Frontal cortex (tissue), 4 donors: ENCODE measurements at places on chromosomes 1 and 21.

DNA sequence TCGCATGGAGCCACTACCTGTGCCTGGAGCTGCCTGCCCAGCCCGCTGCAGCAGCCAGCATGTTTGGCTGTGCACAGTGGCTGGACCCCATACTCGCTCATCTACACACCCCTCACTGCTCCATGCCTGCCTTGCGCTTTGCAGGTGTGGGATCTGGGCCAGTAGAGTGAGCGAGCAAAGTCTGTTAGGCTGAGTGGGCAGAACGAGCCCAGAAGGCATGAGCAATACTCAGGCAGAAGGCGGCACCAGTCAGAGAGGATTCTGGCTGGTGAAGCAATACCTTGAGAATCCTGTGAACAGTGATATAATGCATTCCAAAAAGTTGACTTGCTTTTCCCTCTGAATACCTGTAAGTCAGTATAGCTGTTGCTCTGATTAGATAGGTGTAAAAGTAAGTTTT is 816.4 kb downstream of the KCNT2 start:
- DNase-seq: no peak

- DNase-seq: no peak
These were observed 64.1 kb downstream of the USP24 start for GRCh38 chr1:55150880-55151588.

GRCh38 chr1:174922121-174922520 is 77.6 kb upstream of the CACYBP start:
- no peak for DNase-seq

DNA sequence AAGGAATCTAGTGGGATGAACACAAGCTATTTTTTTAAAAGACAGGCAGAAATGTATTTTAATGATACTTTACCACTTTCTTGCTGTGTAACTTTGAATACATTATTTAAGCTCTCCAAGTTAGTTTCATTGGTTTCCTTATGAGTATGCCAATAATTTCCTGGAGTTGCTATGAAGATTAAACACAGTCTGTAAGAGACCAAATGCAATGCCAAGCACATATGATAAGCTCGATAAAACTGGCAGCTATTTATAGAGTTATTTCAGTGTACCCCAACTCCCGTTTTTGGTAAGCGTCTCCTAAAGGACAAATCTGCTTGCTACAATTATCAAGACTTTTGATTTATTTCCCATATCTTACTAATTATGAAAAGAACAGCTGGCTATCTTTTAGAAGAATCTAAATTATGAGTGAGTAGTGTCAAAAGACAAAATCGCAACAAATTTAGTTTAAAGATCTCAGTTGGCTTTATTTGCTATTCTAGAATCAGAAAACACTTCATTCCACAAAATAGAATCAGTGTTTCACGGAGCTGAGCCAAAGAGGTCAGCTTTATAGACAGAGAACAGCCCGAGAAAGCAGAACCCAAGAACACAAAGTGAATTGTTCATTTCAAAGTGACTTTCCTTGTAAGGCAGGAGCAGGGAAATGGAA is 7.2 kb upstream of the MAP10 start:
- DNase-seq: no peak

DNA sequence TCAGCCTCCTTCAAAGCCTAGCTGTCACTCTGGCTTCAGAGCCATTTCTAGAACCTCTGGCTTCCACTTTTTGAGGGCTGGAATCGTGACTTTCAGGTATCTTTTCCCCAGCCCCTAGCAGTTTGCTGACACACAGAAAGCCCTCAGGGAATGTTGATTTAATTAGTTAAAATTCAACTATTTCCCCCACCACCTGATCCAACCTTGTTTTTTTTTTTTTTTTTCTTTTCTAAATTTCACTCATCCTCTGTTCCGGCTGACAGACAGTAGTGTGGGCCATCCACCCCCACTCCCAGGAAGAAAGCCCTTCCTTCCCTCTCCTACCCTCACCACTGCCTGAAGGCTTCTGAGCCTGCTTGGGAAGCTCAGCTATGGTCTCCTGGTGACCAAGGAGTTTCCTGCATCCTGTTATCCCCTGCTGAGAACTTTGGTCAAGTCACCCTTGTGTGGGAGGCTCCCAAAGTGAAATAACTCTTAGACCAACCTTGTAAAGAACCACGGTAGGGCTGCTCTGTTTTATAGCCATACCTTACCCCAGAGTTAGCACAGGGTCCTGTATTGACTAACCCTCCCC is 29.4 kb downstream of the KCNJ6 start:
- DNase-seq: no peak

- no peak for DNase-seq
These were observed 332.9 kb upstream of the FMN2 start for GRCh38 chr1:239758756-239759155.

DNA sequence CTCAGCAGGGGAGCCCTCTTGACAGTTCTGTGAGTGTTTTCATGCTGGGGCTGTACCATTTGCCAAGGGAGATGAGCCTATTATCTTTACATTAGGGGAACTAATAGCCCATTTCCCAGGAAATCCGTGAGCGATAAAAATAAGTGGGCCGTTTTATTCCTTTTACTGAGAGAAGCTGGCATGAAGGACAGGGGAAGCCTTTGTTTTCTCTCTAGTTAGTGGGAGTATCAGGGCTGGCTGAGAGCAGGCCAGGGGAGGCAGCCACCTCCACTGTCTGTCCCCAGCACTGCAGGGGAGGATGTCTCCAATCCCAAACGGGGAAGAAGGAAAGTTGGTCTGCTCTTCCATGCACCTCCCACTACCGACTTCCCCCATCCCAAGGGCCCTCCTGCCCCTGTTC is 2.5 kb downstream of the UBL4B start:
- DNase-seq: no peak

GRCh38 chr1:15507278-15507677 is 16.7 kb downstream of the CASP9 start:
- DNase-seq: no peak

- no peak for DNase-seq
These were observed 2.9 kb downstream of the PADI3 start for GRCh38 chr1:17251701-17252376.

DNA sequence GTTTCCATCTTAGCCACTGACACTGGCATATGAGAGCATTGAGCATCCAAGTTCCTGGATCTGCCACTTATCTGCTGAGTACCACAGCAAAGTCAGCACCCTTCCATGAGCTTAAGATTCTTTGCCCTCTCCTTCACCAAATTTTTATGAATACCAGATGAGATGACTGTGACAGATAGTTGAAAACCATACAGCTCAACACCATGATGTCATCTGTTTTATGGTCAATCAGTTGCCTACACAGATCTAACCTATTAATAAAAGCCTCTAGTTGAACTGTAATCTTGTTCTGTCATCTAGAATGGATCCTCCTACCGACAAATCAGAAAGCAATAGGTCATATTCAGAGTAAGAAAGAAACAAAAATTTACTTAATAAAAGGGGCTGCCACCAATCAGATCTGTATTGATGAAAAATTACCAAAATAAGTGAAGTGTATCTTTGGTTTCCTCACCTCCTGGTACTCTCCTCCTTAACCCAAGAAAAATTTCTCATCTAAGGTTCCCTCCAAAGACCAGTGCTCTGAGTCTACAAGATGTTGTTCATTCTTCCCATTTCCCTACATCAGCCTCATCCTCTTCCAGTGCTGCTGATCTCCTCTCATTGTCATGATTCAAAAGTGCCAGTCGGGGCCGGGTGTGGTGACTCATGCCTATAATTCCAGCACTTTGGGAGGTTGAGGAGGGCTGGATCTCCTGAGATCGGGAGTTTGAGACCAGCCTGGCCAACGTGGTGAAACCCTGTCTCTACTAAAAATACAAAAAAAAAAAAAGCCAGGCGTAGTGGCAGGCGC is 138.8 kb upstream of the CTTNBP2NL start:
- DNase-seq: no peak

DNA sequence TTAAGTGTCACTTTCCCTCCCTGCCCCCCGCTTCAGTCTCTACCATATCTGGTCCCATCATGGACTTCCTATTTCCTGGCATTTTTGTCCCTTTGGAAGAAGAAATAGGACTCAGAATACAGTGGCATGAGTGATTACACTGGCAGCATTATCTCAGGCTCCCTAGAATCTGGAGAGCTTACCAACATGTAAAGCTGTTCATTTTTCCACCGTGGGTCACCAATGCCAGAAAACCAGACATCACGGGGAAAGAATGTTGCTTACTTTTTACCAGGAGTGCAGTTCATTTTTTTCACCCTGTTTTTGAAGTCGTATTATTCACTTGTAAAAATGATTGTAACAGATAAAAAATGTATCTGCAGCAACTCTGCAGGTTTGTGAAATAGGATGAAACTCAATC is 44.8 kb downstream of the BACH1 start:
- DNase-seq: no peak

DNA sequence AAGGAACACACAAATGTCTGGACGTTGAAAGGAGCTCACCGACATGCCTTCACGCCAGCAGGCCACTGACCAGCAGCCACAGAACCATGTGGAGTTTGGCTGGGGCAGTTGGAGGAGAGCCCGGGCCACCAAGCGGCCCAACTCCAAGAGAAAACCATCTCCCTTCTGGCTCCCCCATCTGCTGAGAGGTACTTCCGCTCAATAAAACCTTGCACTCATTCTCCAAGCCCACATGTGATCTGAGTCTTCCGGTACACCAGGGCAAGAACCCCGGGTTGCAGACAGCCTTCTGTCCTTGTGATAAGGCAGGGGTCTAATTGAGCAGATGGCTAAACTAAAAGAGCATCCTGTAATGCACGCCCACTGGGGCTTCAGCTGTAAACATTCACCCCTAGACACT is 24.4 kb downstream of the RGS4 start:
- no peak for DNase-seq

DNA sequence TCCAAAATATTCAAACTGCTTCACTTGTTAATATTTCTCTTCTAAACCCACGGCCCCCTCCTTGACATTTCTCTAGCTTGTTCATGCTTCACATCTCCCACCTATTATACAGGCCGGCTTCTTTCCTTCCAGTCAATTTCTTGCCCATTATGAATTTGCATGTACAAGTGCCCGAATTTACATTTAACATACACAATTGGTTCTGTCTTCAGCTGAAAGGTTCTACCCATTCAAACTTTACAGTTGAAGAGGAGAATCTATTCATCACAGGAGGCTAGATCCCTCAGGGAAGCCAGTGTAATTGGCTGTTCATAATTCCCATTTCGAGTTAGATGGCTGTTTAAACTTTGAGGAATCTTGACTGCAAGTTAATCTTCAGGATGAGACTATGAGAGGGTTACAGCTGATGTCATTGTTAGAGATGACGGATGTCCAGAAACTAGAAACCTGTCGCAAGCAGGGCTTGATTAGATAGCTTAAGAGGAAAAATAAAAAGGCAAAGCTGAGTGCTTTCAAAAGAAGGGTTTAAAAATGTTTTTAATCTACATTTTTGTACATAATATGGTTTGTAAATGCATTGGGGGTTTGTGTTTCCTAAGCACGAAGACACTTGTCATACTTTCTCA is 157.0 kb downstream of the ADSS2 start:
- DNase-seq: no peak

- DNase-seq: no peak
These were observed 1.2 kb downstream of the ABCB10 start for GRCh38 chr1:229557200-229557850.

DNA sequence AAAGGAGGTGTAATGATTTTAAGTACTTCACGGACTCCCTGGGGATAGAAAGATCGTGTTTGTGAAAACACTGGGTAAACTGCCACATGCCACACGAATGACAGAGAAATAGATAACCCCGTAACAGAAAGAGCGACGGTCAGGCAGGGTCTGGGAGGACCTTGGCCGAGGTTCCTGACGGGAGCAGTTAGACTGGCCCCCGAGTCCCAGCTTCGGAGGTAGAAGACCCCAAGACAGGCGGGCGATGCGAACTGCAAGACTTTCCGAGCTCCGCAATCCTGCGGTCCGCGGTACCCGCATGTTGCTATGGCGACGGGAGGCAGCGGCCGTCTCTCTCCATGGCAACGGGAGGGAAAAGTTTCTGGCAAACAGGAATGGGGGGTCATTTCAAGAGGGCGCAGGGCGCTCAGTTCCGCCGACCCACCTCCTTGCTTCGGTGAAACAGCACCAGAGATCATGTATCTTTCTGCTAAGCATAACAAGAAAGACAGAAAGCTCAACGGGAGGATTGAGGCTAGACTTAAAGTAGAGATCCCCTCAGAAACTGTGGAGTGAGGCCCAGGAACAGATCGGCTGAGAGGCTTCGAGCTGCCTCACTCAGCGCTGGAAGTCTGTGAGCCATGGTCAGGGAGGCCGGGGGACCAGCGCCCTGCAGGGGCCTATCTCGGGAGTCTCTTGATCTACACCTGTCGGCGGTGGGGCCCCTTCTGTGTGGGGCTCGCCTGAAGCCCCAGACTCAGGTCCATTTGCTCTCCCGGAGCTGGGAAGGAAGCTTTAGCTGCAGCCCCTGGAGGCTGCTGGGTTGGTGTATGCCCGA is 685 bp upstream of the SYT6 start:
- DNase-seq: peak; percentile 40

- DNase-seq: no peak
These were observed 2.1 kb upstream of the TDRD5 start for GRCh38 chr1:179589509-179589908.

- no peak for DNase-seq
These were observed 18.3 kb upstream of the ALPL start for GRCh38 chr1:21490774-21491487.

DNA sequence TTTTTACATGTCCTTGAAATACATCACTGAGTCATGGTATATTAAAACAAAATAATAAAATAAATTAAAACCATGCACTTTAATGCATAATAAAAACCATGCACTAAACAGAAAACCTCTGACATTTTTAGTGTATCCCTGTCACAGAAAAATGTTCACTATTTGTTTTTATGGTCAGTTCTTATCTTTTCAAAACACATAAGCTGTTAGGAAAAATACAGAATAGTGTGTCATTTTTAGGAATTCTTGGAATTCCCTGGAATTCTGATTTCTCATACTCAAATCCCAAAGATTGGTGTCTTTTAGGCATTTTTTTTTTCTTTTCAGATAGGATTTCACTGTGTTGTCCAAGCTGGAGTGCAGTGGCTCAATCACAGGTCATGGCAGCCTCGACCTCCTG is 25.1 kb upstream of the TINAGL1 start:
- DNase-seq: no peak

GRCh38 chr1:40772146-40772955 is 11.2 kb upstream of the KCNQ4 start:
- DNase-seq: no peak

- DNase-seq: no peak
These were observed 6.3 kb upstream of the ZSCAN20 start for GRCh38 chr1:33466159-33466558.
